ENCODE measurements at places on chromosomes 7 and 10.

- DNase-seq, result no peak
Observed at GRCh38 chr7:26789481-26790184, 74.8 kb downstream of the SKAP2 start.

- DNase-seq, result no peak
Observed at GRCh38 chr7:92325173-92325572, 79.4 kb downstream of the ANKIB1 start.

- DNase-seq, result no peak
Observed at GRCh38 chr7:32403463-32404229, 86.5 kb downstream of the LSM5 start.

DNA sequence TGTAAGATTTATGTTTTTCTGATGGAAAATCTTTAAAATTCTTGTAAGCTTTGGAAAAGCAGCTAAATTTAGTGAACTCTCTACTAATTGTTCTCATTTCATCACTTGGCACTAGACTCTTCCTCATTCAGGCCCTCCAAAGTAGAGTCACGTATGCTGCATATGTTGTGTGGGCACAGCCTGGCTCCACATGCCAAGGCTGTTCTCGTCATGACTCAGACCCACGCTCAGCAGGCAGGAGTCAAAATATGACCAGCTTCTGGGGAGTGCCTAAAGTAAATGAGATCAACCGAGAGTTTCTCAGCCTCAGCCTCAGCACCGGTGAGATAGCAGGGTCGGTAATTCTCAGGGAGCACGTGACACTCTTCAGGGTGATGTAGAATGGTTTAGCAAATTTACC lies 1672.9 kb downstream of the REEP3 start:
- DNase-seq, result no peak

DNA sequence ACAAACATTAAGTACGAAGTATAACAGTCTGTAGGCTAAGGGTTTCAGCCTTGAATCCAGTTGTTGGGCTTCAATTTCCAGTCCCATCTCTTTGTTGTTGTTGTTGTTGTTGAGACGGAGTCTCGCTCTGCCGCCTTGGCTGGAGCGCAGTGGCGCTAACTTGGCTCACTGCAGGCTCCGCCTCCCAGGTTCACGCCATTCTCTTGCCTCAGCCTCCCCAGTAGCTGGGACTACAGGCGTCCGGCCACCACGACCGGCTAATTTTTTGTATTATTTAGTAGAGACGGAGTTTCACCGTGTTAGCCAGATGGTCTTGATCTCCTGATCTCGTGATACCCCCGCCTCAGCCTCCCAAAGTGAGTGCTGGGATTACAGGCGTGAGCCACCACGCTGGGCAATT lies 464.9 kb downstream of the ANKRD7 start:
- DNase-seq, result no peak

DNA sequence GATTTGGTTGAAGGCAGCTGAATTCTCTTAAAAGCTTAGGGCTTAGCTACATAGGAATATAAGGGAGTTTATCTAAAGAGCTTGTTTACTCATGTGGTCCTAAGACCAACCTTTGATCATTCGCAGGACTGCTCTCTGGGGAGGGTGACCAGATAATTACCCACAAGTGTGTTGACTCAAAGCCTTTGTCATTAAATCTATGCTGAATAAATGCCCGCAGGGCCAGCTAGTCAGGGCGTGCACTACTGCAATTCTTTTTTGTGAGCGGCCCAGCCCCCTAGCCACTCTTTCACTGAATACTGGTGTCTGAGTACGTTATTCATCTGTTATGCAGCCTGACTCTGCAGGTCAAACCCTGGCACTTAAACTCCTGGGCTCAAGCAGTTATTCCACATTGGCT lies 69.6 kb downstream of the AKAP9 start:
- no peak for DNase-seq

- DNase-seq, result no peak
Observed at GRCh38 chr7:50369143-50370026, 64.9 kb downstream of the IKZF1 start.

DNA sequence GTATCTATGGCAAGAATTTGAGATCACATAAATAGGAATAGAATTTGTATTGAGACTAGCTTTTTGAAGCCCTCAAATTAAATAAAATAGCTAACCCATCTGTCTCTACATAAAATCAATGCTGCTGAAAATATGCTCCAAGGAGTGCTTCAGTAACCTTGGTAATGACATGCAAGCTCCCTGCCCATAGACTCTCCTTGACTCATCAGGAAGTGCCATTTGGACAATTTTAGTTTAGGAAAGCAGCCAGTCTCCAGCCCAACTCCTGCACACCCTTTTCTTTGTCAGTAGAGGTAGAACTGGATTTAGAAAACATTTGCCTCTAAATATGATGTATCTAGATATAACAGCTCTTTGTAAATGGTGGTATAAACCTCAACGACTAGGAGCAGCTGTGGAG lies 69.9 kb upstream of the PTPRZ1 start:
- no peak for DNase-seq
